ENCODE measurements at places on chromosomes 3 and 15.
A peak's percentile ranks its signal among the peaks of the same experiment; 100 is the strongest.

- no peaks in the 10 kb centered on the region for H3K36me3 ChIP-seq
- no peak for DNase-seq
- no peak overlapping the region for H3K4me3 ChIP-seq
- H3K27ac ChIP-seq: no peak overlapping the region
- no peaks in the 10 kb centered on the region for H3K4me1 ChIP-seq
- peaks cover 25% of the 10 kb centered on the region for H3K27me3 ChIP-seq
Measured at GRCh38 chr3:122621112-122621511, 43.7 kb downstream of the PARP15 start.

DNA sequence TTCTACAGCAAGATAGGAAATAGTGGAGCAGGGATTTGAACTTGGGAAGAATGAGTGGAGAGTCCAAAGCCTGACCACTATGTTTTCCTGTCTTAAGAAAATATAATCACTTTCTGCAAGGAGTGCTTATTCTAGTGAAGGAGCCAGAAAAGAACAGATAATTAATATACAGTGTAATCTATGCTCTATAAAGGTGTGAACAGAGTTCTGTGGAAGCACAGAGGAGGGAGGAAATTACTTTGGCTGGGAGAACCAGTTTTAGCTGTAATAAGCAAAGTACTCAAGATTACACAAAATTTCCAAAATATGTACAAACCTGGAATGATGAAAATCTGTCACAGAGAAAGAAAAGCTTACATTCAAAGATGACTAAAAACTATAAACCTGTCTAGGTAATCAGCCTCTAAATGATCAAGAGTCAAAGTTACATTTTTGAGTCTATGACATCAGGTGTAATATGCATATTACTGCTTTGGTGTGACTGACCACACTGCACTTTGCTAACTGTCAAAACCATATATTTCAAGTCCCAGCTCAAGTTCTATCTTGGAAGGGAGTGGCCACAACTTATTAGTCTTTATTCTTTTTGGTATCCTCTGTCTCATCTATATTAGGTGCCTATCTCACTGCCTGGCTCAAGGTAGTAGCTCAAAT, 40.7 kb upstream of the MB21D2 start:
- peaks cover 5% of the 10 kb centered on the region for H3K4me1 ChIP-seq
- H3K36me3 ChIP-seq: no peaks in the 10 kb centered on the region
- DNase-seq: no peak
- peaks cover 7% of the 10 kb centered on the region for H3K27me3 ChIP-seq
- H3K4me3 ChIP-seq: no peak overlapping the region
- H3K27ac ChIP-seq: no peak overlapping the region

GRCh38 chr15:52028431-52029093, 9.5 kb downstream of the MAPK6 start:
- H3K27me3 ChIP-seq: peaks cover 4% of the 10 kb centered on the region
- no peaks in the 10 kb centered on the region for H3K4me1 ChIP-seq
- peaks cover 73% of the 10 kb centered on the region for H3K36me3 ChIP-seq
- H3K4me3 ChIP-seq: no peak overlapping the region
- peak overlapping the region; percentile 49 for H3K27ac ChIP-seq

DNA sequence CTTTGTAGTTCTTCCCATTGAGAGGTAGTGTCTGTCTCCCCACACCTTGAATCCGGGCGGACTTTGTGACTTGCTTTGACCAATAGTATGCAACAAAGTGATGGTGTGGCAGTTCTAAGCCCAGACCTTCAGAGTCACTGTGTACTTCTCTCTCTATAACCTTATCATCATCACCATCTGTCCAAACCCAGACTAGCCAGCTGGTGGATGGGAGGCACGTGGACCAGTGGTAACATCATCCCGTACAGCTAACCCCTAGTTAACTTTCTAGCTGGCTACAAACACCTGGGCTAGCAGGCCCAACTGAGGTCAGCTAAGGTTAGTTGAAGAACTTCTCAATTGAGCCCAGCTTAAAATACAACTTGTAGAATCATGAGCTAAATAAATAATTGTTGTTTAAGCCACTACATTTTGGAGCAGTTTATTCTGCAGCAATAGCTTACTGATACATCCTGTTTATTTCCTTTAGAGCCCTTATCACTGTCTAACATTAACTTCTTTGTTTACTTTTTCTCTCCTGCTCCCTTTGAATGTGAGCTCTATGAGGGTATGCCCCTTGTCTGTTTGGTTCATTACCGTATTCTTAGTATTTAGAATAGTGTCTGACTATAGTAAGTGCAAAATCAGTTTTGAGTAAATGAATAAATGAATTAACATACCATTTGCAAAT, 11.5 kb upstream of the CCR9 start:
- no peak overlapping the region for H3K27ac ChIP-seq
- peaks cover 9% of the 10 kb centered on the region for H3K27me3 ChIP-seq
- H3K4me1 ChIP-seq: no peaks in the 10 kb centered on the region
- no peaks in the 10 kb centered on the region for H3K36me3 ChIP-seq

GRCh38 chr3:61960976-61961375, 399.6 kb downstream of the PTPRG start:
- peaks cover 6% of the 10 kb centered on the region for H3K27me3 ChIP-seq
- H3K4me3 ChIP-seq: no peak overlapping the region
- H3K27ac ChIP-seq: no peak overlapping the region
- H3K36me3 ChIP-seq: peaks cover 5% of the 10 kb centered on the region

- H3K27me3 ChIP-seq: peaks cover 11% of the 10 kb centered on the region
- peak overlapping the region; percentile 60 for H3K27ac ChIP-seq
- H3K4me3 ChIP-seq: no peak overlapping the region
Measured at GRCh38 chr3:16480861-16481545, 32.5 kb downstream of the RFTN1 start.

- no peak for DNase-seq
- no peak overlapping the region for H3K27ac ChIP-seq
- no peaks in the 10 kb centered on the region for H3K27me3 ChIP-seq
- no peak overlapping the region for H3K4me3 ChIP-seq
- no peaks in the 10 kb centered on the region for H3K4me1 ChIP-seq
Measured at GRCh38 chr3:33395900-33396299, 44.3 kb downstream of the UBP1 start.

GRCh38 chr3:8712045-8712907, 21.3 kb upstream of the CAV3 start:
- peaks cover 40% of the 10 kb centered on the region for H3K4me1 ChIP-seq
- DNase-seq: no peak

DNA sequence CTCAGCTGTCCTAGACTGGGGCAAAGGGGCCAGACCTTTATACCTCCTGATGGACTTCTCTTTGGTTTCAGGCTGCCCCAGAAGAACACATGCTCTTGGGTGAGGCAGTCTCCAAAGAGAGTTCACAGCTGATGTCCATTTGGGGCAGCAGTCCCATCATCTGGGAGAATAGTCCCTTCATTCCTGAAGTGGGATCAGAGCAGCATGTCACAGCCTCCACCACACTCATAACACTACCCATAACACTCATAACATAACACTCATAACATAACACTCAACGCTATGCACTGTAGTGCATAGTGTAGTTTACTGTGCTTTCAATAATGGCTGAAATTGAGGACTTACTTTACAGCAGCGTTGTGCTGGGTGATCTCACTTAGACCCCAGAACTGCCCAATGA, 36.7 kb upstream of the PLCL2 start:
- H3K4me1 ChIP-seq: peaks cover 7% of the 10 kb centered on the region
- peaks cover 14% of the 10 kb centered on the region for H3K27me3 ChIP-seq
- no peak overlapping the region for H3K4me3 ChIP-seq
- H3K36me3 ChIP-seq: no peaks in the 10 kb centered on the region

GRCh38 chr3:145857956-145858355, 303.0 kb downstream of the PLOD2 start:
- no peak for DNase-seq
- H3K27ac ChIP-seq: no peak overlapping the region
- no peaks in the 10 kb centered on the region for H3K36me3 ChIP-seq
- no peaks in the 10 kb centered on the region for H3K27me3 ChIP-seq
- H3K4me1 ChIP-seq: no peaks in the 10 kb centered on the region

- H3K4me3 ChIP-seq: no peak overlapping the region
- peaks cover 6% of the 10 kb centered on the region for H3K36me3 ChIP-seq
- H3K4me1 ChIP-seq: no peaks in the 10 kb centered on the region
- H3K27ac ChIP-seq: no peak overlapping the region
- no peak for DNase-seq
- H3K27me3 ChIP-seq: no peaks in the 10 kb centered on the region
Measured at GRCh38 chr3:137204409-137204808, 246.6 kb downstream of the IL20RB start.

DNA sequence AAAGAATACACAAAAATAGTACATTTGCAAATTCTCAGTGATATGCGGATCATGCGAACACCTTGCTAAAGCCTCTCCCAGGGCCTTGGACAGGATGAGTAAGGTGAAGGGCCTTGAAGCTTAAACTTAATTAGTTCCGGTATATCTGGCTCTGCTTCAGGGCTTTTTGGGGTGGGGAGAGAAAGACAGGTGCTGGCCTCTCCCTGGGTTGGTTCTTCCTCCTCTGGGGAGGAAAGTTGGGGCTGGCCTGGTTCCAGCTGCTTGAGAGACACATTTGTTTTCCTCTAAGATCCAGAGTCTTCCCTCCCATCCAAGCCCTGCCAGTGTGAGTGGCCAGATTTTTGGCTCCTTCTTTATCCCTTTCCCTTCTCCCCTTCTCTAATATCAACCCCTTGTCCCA, 64.7 kb upstream of the EPHB3 start:
- H3K36me3 ChIP-seq: no peaks in the 10 kb centered on the region
- H3K4me3 ChIP-seq: no peak overlapping the region
- DNase-seq: no peak
- peaks cover 9% of the 10 kb centered on the region for H3K4me1 ChIP-seq
- H3K27ac ChIP-seq: no peak overlapping the region

DNA sequence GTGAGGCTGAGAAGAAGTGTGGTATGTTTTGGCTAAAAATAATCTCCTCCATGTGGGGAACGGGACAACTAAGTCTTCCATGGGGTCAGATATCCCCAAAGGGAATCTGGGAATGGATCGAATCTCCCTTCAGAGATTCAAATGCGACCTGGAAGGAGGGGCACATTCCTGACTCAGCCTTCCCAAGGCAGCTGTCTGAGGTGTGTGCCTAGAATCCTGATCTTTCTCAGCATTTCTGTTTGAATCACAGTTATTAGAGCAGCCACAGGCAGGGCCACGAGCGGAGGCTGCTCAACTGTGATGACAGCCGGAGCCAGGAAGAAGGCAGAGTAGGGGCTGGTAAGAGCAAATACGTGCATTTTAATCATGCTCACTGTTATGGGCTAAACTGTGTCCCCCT, 135.1 kb downstream of the ADAMTS17 start:
- no peak for DNase-seq
- no peak overlapping the region for H3K4me3 ChIP-seq
- peaks cover 11% of the 10 kb centered on the region for H3K27me3 ChIP-seq
- peaks cover 74% of the 10 kb centered on the region for H3K4me1 ChIP-seq
- peaks cover 14% of the 10 kb centered on the region for H3K36me3 ChIP-seq

- peaks cover 59% of the 10 kb centered on the region for H3K4me1 ChIP-seq
- H3K27me3 ChIP-seq: no peaks in the 10 kb centered on the region
- no peak overlapping the region for H3K4me3 ChIP-seq
- H3K27ac ChIP-seq: peak overlapping the region; percentile 66
- peaks cover 11% of the 10 kb centered on the region for H3K36me3 ChIP-seq
Measured at GRCh38 chr15:61063875-61064320, 165.2 kb downstream of the RORA start.

- peaks cover 19% of the 10 kb centered on the region for H3K36me3 ChIP-seq
- H3K27ac ChIP-seq: no peak overlapping the region
- no peak for DNase-seq
- H3K27me3 ChIP-seq: no peaks in the 10 kb centered on the region
- H3K4me1 ChIP-seq: no peaks in the 10 kb centered on the region
Measured at GRCh38 chr15:78282324-78282723, 17.1 kb downstream of the SKIC8 start.

DNA sequence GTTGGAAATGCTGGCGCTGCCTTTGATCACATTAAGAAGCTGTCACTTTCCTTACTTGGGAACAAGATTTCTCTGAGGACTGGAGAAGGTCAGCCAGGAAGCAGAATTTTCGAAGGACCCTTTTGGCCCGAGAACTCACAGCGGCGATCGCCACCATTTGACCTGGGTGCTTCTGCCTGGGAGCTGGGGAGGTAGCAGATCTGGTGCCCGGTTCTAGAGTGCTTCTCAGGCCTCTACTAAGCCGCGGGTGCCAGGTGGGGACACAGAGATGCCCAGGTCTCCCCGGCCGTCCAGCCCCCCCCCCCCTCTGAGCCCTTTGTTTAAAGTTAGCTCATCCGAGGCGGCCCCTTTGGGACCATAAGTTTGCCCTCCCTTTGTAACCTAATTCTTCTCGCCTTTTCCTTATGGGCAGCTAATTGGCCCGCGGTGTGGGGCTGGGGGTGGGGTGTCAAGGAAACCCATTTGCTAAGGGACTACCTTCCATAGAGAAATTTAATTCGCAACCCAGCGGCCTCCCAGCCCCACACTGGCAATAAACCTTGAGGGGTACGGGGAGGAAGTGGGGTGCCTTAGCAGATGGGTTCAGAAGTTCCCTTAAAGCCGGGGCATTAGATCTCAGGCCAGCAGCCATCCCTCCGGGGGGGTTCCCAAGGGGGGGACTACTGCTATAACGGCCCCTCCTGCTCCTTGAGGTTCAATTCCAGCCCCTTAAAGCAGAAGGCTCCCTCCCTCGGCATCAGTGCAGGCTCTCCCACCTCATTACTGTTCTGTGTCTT, 1.9 kb downstream of the GATA2 start:
- peaks cover 44% of the 10 kb centered on the region for H3K4me1 ChIP-seq
- H3K36me3 ChIP-seq: no peaks in the 10 kb centered on the region
- H3K27ac ChIP-seq: no peak overlapping the region
- no peak for DNase-seq

DNA sequence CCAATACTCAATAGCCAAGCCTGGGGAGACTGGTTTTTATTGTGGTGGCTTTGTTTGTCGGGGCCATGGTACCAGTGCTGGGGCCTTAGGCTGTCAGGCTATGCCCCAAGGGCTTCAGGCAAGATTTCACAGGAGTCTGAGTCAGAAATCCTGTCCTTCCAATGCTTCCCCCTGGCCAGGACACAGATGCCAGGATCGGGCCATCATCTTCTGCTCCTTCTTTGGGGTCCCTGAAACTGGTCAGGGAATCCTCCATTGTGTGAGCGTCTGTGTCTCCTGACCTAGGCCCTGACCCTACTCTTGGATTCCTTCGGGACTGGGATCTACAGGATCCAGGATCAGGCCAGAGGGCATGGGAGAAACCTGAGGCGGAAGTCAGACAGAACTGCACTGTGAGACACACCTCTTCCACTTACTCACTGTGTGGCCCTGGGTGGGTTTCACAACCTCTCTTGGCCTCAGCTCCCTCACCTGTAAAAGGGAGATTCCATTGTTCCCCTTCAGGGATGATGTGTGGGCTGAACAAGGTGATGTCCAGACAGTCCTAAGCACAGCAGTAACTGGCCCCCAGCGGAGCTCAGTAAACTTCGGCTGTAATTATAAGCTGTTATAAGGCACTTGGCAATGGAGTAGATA, 292.7 kb downstream of the UACA start:
- H3K4me3 ChIP-seq: no peak overlapping the region
- no peaks in the 10 kb centered on the region for H3K36me3 ChIP-seq
- DNase-seq: no peak
- H3K4me1 ChIP-seq: peaks cover 14% of the 10 kb centered on the region
- H3K27ac ChIP-seq: no peak overlapping the region

GRCh38 chr3:169453256-169454059, 210.1 kb downstream of the MECOM start:
- no peaks in the 10 kb centered on the region for H3K36me3 ChIP-seq
- no peak for DNase-seq
- no peaks in the 10 kb centered on the region for H3K27me3 ChIP-seq
- peaks cover 29% of the 10 kb centered on the region for H3K4me1 ChIP-seq
- H3K27ac ChIP-seq: no peak overlapping the region
